Smooth muscle cell of the umbilical artery (primary cell): ENCODE measurements at places on chromosomes 4 and X. TPM values are rescaled to one million over a fixed set of nuclear protein-coding genes. Genes with fewer than 3 reads are reported as not detected.

The XAGE2 gene
- not detected in 2 replicates for total RNA-seq

The GNRHR gene
- total RNA-seq: not detected in 2 replicates

The P2RY8 gene
- total RNA-seq: under 0.01 TPM in 1 of 2 replicates, not detected in the other

The PABPC1L2A gene
- not detected in 2 replicates for total RNA-seq

The ANOS1 gene
- total RNA-seq: 29.6 and 35.9 TPM in 2 replicates

The SORCS2 gene
- 2.3 and 3.3 TPM in 2 replicates for total RNA-seq
